ENCODE measurements at places on chromosomes 2 and 18.

DNA sequence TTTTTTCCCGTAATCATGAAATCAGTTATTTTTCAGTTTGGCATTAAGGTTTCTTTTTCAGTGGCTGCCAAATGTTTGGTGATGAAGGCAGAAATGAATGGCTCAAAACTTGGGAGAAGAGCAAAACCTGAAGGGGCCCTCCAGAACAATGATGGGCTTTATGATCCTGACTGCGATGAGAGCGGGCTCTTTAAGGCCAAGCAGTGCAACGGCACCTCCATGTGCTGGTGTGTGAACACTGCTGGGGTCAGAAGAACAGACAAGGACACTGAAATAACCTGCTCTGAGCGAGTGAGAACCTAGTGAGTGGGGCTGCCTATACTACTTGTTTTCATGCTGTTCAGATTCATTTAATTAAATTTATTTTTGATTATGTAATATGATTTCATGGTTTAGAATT is 29.2 kb upstream of the MSH2 start:
- DNase-seq = no peak

DNA sequence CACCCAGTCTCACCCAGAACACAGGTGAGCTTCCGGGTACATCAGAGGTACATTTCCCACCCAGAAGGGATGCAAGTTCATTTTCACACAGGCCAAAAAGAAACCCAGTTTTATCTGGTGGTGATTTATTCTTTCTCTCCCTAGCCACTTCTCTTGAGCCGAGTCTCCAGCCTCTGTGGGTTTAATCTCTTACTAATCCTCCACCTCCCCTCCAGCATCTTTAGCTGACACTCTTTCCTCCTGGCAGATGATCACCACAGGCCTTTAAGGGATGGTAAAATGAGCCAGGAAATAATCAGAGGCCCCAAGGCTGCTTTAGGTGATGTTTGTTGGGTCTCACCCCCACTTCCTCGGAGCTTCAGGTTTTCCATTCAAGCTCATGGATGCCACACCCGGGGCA is 145.7 kb upstream of the DLX2 start:
- DNase-seq = no peak

DNA sequence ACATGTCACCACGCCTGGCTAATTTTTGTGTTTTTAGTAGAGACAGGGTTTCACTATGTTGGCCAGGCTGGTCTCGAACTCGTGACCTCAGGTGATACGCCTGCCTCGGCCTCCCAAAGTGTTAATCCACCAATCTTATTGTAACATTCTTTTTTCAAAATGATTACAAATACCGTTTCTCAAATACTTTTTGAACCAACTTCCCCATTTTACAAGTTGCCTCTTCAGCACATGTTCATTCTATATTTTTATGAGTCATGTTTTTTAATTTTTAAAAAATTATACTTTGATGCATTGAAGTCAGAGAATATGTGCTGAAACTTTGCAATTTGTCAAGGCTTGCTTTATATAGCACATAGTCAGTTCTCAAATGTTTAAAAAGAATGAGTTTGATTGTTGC is 58.2 kb downstream of the QPCT start:
- DNase-seq = no peak

DNA sequence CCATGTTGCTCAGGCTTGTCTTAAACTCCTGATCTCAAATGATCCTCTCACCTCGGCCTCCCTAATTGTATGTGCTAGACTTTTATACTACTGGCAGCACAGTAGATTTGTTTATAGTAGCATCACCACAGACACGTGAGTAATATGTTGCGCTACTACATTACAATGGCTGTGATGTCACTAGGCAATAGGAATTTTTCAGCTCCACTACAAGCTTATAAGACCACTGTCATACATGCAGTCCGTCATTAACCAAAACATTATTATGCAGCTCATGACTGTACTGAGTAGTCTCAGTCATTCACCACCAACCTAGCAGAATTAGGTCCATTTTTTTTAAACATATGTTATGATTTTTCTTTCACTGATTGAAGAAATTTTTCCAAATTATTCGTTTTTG is 398.9 kb downstream of the DCC start:
- no peak for DNase-seq

- DNase-seq = no peak
Observed at GRCh38 chr2:39266139-39266805, 22.5 kb upstream of the CDKL4 start.
